ENCODE measurements at places on chromosomes 16 and 17.
A peak's percentile ranks its signal among the peaks of the same experiment; 100 is the strongest.

GRCh38 chr16:27319257-27319965, 5.6 kb downstream of the IL4R start:
- DNase-seq: no peak

DNA sequence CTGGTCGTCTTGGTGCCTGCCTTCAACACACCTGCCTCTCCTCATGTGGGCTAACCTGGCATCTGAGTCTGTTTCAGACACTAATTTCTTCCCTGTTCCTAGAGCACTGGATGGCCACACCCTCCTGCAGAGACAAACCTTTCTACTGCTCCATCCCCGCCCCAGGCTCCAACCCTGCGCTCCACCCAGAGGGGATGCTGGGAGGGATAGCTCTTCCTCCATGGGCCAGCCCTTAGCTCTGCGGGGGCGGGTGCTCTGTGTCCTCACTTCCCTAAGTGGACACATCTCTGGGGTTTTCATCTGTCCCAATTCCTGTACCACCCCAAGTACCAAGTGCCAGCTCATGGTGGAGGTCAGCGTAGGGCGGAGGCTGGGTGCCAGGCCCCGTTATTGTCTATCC, 11.0 kb upstream of the CRISPLD2 start:
- DNase-seq: no peak

DNA sequence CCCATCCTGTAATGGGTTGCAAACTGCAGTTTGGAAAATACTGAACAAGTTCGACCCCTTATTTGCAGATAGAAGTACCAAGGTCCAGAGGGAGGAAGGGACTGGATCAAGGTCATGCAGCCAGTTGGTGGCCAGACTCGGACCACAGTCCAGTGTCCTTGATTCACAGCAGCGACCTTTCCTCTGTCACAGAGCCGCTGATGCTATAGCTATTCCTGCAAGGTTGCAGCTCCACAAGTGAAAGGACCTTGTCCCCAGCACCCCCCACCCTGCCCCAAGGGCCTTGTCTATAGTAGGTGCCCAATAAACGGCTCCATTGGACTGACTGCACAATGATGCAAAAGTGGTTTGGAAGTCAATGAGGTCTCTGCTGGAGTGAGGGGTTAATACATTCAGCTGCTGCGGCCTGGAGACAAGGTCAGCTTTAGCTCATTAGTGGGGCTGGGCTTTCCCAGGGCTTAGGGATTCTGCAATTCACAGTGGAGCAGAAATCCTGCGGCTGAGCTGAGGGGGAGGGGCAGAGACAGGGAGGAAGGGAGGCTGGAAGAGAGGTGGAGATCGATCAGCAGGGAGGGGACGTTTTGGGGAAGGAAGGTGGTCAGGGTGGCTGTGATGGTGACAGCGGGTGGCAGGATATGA, 13.4 kb upstream of the CRHR1 start:
- DNase-seq: no peak

DNA sequence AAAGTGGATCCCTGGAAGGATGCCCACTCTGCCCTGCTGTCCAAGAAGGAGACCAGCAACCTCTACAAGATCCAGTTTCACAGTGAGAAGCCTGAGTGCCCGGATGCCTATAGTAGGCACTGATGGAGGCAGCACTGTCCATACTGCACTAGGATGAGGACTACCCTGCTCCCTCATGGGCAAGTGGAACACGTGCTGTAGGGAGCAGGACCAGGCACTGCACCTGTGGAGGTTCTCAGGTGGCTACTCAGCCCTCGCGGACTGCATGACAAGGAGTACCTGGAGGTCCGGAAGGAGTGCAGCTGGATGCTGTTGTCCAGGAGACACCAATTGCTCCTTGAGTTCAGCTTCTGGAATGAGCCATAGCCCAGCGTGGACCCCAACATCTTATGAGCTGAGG, 146.1 kb upstream of the NLRP1 start:
- no peak for DNase-seq

DNA sequence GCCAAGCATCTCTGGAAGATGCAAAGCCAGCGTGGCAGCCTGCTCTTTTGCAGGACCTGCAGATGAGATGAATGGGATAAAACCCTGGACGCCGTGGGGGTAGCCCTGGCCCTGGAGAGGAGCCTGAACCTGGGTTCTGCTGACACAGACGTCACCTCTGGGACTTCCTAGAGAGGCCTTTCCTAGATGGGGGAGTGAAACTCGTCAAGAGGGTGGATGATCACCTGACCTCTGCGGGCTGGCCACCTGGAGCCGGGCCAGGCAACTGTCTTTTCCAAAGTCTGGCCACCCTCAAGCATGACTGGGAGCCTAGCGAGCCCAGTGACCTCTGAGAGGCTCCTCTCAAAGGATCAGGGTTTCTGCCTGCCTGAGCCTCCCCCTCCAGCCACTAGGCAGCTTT, 529.0 kb downstream of the KCNJ18 start:
- no peak for DNase-seq

- no peak for DNase-seq
These were observed 9.8 kb upstream of the NR1D1 start for GRCh38 chr17:40110026-40110845.

- peak; percentile 35 for DNase-seq
These were observed 18.3 kb upstream of the EFCAB13 start for GRCh38 chr17:47305302-47305923.
